ENCODE measurements at places on chromosomes 5 and 9.
A peak's percentile ranks its signal among the peaks of the same experiment; 100 is the strongest.

DNA sequence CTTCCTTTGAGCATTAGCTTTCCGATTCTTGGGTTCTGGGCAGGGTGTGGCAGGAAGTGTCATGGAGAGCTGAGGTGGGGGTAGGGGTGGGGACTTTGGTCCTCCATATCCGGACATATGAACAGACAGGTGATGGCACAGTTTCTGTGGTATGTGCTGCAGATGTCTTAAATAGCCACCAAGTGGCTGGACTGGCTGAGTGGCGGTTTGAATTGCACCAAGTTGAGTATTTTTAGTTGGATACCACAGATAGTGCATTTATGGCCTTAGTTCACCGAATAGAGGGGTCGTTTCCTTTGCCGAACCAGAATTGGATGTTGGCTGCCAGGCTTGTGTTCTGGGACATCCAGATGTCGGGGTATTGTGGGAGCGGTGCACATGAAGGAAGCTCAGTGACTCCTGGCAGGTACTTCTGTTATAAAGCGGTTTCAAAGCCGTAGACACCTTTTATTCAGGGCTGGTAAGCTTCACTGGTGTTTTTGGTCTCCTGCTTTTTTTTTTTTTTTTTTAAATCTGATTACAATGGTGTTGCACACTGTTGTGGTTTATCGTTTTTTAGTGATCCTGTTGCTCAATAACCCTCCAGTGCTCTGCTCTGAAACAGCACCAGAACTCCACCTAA lies 15.1 kb upstream of the TNFAIP8 start:
- peak; percentile 33 for DNase-seq

- DNase-seq, result no peak
Measured at GRCh38 chr9:70352356-70352755, 62.1 kb downstream of the KLF9 start.

- no peak for DNase-seq
Measured at GRCh38 chr9:126687930-126688461, 74.3 kb downstream of the LMX1B start.

DNA sequence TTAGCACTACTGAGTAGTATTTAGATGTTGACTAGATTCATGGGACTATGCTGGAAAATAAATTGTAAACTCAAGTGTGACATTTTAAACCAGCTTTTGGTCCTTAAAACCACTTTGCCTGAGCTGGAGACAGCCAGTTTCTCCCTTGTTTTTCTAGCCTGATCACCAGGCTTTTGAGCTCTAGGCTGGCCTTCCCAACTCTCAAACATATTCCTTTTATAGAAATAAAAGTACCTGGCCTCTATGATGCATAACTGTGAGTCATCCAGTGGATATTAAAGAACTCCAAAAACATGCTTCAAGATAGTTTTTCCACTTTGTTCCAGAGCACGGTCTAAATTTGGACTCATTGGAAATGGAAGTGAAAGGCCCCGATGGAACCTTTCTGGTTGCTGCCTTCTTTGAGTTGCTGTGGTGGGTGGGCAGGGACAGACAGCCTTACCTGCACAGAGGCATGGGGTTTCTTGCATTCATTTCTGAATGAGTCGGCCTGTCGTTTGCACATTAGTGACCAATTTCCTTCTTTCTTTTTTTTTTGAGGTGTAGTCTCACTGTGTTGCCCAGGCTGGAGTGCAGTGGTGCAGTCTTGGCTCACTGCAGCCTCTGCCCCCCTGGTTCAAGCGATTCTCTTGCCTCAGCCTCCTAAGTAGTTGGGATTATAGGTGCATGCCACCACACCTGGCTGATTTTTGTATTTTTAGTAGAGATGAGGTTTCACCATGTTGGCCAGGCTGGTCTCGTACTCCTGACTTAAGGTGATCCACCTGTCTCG lies 43.1 kb downstream of the TRIO start:
- DNase-seq, result no peak

GRCh38 chr9:89718651-89719050 lies 113.8 kb downstream of the GADD45G start:
- DNase-seq, result peak; percentile 26

DNA sequence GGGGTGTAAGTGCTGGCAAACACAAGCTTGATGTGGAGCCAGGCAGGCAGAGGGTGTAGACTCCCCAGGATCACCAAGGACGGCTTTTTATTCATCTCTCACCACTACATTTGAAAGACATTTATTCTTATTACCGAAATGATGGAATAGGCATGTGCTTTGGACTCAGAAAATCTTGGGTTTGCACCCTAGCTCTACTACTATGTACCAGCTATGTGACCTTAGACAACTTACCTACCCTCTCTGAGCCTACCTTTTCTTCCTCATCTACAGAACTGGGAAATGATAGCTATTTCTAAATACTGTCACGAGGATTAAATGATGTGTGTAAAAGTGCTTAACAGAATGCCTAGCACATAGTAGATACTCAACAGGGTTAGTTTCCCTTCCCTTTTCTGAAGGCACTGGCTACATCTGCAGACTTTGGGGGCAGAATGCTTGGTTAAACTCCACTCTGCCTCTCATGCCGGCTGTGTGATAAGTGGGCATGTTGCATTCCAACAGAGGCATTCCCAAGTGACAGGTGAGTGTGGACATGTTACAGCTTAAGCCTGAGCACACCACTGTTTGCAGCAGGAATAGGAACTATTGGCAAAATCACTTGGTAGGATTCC lies 94.8 kb downstream of the SLC1A3 start:
- no peak for DNase-seq

GRCh38 chr9:69131682-69132081 lies 42.4 kb upstream of the TJP2 start:
- DNase-seq, result peak; percentile 36

- peak; percentile 62 for DNase-seq
Measured at GRCh38 chr9:83511051-83511450, 27.1 kb downstream of the FRMD3 start.

DNA sequence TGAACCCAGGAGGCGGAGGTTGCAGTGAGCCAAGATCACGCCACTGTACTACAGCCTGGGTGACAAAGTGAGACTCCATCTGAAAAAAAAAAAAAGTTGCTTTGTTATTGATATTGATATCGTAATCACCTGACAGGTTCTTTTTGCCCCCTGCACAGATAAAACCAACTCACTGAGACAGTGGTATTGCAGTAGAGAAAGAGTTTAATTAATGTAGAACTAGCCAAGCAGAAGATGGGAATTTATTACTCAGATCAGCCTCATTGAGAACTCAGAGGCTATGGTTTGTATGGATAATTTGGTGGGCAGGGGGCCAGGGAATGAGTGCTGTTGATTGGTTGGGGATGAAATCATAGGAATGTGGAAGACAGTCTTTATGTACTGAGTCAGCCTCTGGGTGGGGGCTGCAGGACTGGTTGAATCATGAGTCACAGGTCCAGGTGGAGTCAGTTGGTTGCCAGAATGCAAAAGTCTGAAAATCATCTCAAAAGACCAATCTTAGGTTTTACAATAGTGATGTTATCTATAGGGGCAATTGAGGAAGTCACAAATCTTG lies 35.8 kb upstream of the MEGF10 start:
- no peak for DNase-seq

DNA sequence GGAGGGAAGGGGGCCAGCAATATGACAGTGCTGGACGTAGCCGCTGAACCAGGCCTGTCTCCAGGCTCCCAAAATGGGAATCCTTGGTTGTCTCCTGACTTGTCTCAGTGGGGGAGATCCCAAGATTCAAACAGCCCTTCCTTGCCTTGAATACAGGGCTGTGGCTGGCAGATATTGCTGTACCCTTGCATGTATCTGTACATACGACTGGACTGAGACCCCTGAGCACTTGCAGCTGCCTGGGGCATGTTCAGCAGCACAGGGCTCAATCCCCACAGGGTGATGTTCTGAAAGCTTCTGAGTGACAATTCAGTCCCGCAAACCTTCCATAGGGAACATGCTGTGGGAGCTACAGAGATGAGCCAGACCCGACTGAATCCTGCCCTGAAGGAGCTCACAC lies 13.3 kb downstream of the OR13J1 start:
- DNase-seq, result no peak

All from inflammatory macrophage treated with lipopolysaccharide for 1 hour (primary cell).